T-helper 22 cell (primary cell): ENCODE measurements at places on chromosomes 3 and 15.
A peak's percentile ranks its signal among the peaks of the same experiment; 100 is the strongest.

DNA sequence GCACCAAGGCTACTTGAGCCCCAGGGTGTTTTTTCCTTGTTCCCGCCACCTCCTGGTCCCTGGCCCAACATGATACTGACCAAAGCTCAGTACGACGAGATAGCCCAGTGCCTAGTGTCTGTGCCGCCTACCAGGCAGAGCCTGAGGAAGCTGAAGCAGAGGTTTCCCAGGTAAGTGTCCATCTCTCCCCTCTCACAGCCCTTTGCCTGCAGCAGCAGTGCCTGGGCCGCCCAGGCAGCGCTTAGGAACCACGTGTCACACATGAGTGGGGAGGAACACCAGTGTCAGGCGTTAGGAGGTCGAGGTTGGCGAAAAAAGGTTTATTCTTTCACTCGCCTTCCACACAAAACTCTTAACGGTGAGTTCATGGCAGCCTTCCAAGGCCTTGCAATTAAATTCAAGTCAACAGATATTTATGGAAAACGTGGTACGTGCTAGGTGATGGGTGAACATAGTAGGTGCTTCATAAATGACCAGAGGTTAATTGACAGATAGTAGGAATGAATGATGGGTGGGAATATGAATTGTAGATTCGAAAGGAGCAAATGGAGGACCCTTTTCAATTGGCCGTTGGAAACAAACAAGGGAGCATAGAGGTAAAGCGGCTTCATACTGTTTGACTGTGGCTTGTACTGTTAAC lies 486 bp downstream of the CDIN1 start:
- DNase-seq: no peak

DNA sequence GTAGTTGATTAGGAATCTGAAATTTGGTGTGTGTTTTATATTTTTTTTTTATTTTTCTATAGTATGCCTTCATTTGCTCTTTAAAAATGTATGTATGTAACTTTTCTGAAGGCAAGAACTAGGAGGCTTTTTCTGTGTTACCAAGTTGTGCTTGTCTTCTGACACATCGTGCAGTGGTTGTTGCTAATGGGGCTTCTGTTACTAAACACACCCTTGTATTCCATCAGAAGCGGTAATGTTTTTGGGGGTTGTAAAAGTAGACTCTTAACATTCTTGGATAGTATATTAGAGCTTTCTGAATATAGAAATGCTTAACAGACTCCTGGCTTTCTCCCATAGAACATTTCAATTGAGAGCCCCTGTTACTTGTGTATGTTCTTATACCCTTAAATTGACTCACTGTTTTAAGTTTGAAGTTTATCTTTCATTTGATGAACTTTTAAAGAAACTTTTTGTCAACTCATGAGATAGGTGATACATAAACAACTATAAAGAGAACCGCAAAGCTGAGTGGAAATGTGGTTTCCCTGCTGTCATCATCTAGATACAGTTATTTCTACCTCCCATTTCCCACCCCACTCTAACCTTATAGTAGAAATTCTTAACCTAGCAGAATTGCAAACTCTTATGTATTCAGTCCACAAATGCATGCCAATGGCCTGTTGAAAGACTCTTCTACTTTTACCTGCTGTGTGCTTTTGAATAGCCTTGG lies 2.5 kb downstream of the TIPARP start:
- peak; percentile 8 for DNase-seq

DNA sequence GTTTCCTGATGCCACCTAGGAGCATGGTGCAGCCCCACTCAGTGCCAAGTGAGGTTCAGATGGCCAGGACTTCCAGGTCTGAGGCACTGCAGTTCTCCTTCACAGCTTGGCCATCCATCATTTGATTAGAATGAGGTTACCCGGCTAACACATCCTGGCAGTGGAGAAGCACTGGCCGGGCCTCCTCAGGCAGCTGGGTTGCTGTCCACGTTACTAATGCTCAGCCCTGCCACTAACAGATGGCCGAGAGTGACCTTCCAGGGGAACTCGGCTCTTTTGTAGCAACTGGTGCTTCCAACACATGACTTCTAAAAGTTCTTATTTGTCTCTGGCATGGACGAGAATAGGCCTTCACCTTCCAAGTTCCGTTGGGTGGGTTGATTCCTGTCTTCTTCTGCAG lies 204.6 kb upstream of the CFAP20DC start:
- DNase-seq: no peak

GRCh38 chr3:108946292-108947285 lies 7.1 kb downstream of the GUCA1C start:
- DNase-seq: no peak

GRCh38 chr15:66591322-66591862 lies 25.6 kb upstream of the LCTL start:
- no peak for DNase-seq

GRCh38 chr3:146975476-146975875 lies 370.3 kb upstream of the PLSCR5 start:
- DNase-seq: no peak

DNA sequence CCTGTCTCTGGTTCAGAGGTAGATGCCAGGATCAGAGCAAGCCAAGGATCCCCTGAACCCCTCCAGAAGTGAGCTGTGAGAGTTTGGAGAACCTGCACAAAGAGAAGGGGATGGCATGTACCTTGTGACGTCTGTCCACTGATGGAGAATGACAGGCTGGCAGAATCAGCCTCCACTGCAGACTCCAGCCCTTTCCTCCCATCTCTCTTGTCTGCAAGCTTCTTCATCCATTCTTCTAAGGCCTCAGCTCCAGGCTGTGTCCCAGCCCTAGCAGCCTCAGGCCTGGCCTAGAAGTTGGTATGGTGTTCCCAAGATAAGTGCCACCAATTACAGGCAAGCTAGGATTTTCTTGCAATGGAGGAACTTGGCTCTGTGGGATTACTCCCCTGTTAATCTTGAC lies 8.6 kb downstream of the GALNT15 start:
- no peak for DNase-seq

DNA sequence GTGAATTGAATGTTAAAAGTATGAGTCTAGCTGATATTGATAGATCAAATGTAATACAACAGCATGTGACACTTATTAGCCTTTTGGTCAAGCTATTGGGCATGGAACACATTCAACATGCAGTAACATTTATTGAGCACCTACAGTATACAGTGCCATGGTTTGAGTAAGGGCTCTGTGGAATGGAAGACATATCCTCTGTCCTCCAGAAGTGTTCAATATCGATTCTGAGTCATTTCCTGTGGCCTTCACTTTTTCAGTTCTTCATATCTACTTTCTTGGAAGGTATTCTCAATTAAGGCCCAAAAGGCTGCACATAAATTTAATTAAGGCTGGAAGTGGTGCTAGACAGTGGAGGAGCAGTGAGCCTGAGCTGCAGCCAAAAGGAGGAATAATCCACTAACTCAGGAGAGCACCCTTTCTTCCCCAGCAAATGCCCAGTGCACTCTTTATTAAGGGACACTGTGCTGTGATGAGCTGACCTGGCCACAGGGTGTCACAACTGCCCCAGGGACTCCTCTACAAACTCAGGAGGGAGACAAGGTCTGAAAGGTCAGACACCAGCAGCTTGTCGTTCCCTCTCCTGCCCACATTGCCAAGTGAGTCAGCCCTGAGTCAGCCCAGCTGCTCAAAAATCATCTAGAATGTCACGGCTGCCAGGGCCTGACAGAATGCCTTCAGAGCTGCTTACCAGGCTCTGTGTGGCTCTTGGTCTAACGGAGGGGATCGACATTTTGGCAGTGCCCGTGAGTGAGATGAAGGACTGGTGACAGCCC lies 544.8 kb downstream of the AGBL1 start:
- peak; percentile 4 for DNase-seq

- DNase-seq: no peak
Measured at GRCh38 chr3:186092360-186093070, 16.4 kb downstream of the ETV5 start.

- DNase-seq: peak; percentile 23
Measured at GRCh38 chr3:112074616-112075497, 11.3 kb upstream of the C3orf52 start.

- no peak for DNase-seq
Measured at GRCh38 chr15:68114840-68115239, 60.7 kb downstream of the PIAS1 start.

DNA sequence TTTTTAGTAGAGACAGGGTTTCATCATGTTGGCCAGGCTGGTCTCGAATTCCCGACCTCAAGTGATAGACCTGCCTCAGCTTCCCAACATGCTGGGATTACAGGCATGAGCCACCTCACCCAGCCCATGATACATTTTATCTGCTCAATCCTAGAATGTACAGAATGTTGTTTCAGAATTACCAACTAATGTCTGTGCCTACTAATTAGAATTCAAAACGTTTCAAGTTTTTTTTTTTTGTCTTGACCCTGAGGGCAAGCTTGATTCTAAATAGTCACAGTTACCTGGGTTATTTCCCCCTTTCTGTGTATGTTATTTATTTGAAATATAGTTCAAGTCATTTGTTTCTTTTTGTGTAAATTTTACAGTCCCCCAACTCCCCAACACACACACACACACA lies 5.3 kb upstream of the KIF23 start:
- DNase-seq: no peak

- DNase-seq: no peak
Measured at GRCh38 chr15:91988655-91989054, 135.1 kb downstream of the SLCO3A1 start.

- DNase-seq: no peak
Measured at GRCh38 chr3:56885453-56885852, 83.7 kb upstream of the ARHGEF3 start.

- no peak for DNase-seq
Measured at GRCh38 chr3:194450341-194450740, 36.5 kb downstream of the ATP13A3 start.
